EL (cell line): ENCODE measurements at places on chromosomes 4 and X.
A peak's percentile ranks its signal among the peaks of the same experiment; 100 is the strongest.

GRCh38 chr4:169774466-169775445, 17.0 kb upstream of the HPF1 start:
- no peak for DNase-seq

DNA sequence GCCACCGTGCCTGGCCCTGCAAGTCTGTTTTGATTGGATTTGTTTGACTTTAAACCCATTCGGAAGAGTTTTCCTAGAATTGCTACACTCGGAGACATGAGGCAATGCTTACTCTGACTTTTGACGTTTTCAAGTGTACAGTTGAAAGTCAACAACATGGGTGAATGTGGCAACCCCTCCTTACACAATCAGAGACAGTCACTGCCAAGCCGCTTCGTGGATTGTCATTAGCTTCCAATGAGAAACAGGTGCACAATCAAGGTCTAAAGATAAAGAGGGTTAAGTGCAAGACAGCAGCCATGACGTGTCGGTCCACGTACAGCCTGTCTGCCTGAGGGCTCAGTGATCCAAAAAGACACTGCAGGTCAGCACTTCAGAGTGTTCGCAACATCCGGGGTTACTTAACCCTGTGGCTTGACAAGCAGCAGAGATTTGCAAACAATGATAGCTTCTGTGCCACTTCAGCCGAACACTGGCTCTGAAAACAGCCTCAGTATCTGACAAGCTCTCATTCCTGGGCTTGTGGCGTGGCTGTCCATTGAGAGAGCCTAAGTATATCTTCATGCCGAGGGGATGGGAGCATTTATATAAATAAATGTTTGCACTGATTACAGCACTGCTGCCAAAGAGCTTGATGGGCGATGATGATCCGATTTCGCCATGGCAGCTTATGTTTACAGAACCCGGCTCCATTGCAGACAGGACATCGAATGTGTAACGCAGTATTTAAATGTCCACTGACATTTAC, 180.0 kb downstream of the DHRSX start:
- no peak for DNase-seq

- no peak for DNase-seq
These were observed 31.2 kb downstream of the RS1 start for GRCh38 chrX:18640686-18641085.

DNA sequence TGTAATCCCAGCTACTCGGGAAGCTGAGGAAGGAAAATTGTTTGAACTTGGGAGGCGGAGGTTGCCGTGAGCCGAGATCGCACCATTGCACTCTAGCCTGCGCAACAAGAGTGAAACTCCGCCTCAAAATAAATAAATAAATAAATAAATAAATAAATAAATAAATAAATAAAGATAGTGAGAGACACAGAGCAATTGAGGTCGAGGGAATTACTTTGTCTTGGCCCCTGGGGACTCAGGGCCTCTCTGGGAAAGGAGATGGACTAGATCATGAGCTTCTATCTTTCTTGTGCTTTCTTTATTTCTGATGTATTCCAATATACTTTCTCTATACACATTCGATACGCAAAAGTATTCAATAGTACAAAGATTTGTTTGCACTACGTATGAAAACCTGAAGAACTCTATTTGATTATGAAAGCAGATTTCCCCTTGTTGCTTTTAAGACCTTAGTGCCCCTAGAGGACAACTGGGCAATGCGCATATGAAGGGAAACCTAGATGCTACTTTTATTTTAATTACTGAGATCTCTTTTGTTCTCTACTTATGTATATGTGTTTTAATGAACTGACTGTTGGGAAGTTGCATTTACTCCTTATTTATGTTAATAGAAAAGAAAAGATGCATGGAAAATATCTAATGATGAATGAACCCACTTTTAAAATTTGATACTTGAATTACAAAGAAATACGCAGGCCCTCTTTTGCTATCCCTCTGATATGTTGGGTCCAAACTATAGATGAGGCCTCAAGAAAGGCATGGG, 12.8 kb upstream of the ELOVL6 start:
- DNase-seq = peak; percentile 44

DNA sequence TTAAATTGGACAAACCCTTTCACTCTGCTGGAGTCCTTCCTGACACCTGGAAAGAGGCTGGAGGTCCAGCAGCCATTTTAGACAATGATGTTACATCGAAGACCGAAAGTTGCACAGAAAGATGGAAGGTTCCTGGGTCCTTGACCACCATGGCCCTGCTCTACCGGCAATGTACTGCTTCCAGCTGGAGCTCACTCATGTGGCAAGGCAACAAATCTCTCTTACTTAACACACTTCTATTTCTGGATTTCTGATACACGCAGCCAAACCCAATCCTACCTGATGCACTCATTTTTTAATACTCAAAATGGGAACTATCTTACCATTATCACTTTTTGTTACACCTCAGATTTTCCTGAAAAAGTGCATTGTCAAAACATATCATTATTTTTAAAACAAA, 33.1 kb downstream of the DMD start:
- no peak for DNase-seq

- peak; percentile 70 for DNase-seq
These were observed 2.5 kb downstream of the CXorf38 start for GRCh38 chrX:40644821-40645358.

DNA sequence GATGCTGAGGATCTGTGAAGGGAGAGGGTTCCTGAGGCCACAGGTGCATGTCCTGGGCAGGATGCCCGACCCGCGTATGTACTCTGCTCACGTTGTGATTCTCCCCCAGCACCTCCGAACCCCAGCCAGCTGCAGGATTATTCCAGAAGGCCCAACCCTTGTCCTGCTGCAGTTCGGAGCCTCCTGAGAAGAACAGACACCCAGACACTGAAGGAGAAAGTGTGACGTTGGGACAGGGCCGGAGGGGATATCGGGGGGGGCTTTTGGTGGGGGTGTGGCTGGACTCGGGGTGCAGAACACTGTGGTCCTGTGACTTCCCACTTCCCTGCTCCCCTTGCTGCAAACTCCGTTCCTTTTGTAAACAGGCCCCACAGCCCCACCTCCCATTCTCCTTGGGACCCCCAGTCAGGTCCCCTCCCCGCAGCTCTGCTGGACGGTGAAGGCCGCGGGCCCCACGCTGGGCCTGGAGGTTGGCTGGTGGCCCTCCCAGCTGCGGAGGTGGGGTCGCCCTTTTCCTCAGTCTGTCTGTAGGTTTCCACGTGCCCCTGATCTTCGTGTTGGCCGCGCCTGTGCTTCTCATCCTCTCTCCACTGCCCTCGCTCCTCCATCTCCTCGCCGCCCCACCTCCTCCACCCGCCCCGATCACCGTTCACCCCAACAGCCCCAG, 83.0 kb upstream of the ADRA2C start:
- DNase-seq = no peak
